ENCODE measurements at places on chromosomes 12 and 14. TPM values are rescaled to one million over a fixed set of nuclear protein-coding genes. Genes with fewer than 3 reads are reported as not detected.

- H3K36me3 ChIP-seq: no peaks in the 10 kb centered on the region
- H3K4me3 ChIP-seq: no peak overlapping the region
- H3K4me1 ChIP-seq: peaks cover 4% of the 10 kb centered on the region
Observed at GRCh38 chr14:68137704-68138619, 318.4 kb downstream of the RAD51B start.

DNA sequence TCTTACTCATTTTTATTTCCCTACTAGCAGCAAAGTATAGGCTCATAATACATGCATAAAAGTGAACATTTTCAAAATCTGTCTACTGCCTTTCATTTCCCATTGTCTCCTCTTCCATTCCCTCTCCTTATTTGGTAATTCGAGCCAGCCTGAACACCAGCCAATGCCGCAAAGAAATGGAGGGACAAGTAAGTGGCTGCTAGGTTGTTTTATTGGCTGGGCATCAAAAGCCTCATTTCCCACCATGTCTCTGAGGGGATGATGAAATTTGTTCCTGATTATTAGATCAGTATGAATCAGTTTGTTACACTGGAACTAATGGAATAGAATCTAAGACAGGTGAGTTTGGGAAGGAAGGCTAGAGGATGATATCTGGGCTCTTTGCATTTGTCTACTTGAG is 143.5 kb downstream of the KCNA5 start:
- H3K4me3 ChIP-seq: no peak overlapping the region
- no peaks in the 10 kb centered on the region for H3K36me3 ChIP-seq
- DNase-seq: no peak
- no peaks in the 10 kb centered on the region for H3K27me3 ChIP-seq
- H3K27ac ChIP-seq: no peak overlapping the region

DNA sequence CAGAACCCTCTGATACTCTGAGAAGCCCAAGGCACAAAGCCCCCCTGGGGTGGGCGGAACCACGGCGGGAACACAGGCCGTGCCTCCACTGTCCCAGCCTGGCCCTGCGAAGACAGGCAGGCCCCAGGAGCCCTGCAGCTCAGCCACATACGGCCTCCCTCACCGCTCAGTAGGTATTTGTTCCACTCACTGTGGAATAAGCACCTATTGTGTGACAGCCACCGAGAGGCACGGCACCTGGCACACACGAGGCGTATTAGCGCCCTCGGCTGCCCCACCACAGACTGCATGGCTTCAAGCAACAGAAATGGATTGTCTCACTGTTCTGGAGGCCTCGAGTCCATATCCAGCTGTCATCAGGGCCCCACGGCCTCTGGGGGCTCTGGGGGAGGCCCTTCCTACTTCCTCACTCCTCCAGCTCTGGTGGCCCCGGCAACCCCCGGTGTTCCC is 66.3 kb downstream of the NCOR2 start:
- no peaks in the 10 kb centered on the region for H3K27me3 ChIP-seq
- DNase-seq: peak; percentile 79
- no peak overlapping the region for H3K4me3 ChIP-seq

GRCh38 chr14:22113401-22113800 is 439.8 kb upstream of the OR4E1 start:
- peak; percentile 59 for DNase-seq
- H3K4me3 ChIP-seq: no peak overlapping the region
- H3K36me3 ChIP-seq: no peaks in the 10 kb centered on the region

GRCh38 chr12:97267594-97268202 is 194.9 kb upstream of the RMST start:
- H3K27ac ChIP-seq: no peak overlapping the region
- H3K4me1 ChIP-seq: no peaks in the 10 kb centered on the region
- no peak for DNase-seq
- no peaks in the 10 kb centered on the region for H3K27me3 ChIP-seq
- H3K36me3 ChIP-seq: no peaks in the 10 kb centered on the region
- no peak overlapping the region for H3K4me3 ChIP-seq

Gene SYT1
- 13.9 TPM for total RNA-seq

Gene GLS2
- total RNA-seq: 1.5 TPM

Gene LRCOL1
- not detected for total RNA-seq

Gene TAS2R43
- 0.38 TPM for total RNA-seq

All from endodermal cell (in vitro differentiated cells).